NCI-H774 (cell line): ENCODE measurements at places on chromosomes 3 and 15.

DNA sequence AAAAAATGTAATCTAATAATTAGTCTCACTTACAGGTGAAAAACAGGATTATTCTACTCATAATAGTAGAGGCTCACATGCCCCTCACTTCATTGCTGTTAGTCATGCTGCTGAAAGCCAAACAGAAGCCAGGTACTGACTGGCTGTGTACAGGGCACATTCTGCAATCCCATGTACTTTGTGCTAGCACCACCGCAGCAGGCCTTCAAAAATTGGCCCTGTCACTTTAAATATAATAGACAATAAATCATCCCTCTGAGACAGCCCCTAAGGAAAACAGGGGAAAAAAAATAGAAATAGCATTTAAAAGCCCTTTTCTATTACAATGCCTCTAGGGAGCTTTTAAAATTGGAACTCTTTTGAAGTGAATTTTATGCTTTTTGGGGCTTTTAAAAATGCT, 723.8 kb downstream of the TUSC7 start:
- DNase-seq = no peak

DNA sequence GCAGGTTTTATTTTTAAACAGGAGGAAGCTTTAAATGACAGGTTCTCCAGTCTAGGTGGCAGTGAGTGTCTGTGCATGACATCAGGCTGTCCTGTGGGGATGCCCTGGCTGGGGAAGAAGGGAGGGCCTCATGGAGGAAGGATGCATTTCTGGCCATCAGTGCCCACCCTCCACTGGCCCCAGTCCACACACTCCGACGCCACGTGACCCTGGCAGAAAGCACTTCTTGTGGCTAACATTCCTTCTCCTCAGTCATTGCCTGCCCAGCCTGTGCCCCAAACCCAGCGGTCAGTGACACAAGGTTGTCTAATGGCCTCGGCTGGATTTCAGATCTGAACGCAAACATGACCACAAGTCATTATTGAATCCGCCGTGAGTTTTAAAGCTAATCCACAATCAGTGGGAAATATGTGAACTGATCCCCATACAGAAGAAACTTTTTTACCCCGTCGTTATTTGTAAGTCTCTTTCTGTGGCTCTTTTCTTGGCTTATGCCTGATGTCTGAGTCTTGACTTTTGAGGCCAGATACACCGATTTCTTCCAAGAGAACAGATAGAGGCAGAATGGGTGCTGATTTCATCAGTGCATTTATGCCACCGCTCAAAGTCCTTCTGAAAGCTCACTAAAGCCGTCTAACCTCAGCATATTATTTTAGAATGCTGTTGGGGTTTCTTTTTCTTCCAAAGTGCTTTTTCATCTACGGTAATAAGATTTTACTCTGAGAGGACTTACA, 17.3 kb upstream of the LRRK1 start:
- no peak for DNase-seq

DNA sequence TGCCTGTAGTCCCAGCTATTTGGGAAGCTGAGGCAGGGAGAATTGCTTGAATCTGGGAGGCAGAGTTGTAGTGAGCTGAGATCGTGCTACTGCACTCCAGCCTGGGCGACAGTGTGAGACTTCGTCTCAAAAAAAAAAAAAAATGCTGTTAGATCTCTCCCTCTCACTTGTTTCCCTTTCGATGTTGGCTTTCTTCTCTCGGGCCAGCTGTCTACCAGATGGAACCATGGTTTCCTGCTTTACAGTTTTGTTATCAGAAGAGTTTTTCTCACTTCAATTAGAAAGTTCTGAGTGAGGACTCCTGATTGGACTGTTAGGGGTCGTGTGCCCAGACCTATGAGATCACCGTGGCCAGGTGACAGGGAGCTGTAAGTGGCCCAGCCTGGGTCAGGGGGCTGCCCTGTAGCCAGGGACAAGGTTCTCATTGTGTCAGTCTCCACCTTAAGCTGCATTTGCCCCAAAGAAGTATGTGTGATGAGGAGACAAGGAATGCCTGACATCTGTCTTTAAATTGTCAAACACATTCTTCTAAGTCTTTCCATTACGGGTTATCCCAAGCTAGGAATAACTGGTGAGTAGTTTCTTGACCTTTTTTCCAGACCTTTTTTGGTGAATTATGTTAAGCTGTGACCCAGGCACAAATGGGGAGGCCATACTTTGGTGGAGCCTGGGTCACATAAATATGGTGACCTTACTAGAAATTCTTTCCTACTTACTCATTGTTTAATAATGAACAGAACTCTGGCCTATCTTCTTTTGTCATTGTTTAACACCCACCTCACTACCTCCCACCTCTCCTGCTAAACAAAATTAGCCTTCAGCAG, 25.2 kb downstream of the SNAPC5 start:
- no peak for DNase-seq

DNA sequence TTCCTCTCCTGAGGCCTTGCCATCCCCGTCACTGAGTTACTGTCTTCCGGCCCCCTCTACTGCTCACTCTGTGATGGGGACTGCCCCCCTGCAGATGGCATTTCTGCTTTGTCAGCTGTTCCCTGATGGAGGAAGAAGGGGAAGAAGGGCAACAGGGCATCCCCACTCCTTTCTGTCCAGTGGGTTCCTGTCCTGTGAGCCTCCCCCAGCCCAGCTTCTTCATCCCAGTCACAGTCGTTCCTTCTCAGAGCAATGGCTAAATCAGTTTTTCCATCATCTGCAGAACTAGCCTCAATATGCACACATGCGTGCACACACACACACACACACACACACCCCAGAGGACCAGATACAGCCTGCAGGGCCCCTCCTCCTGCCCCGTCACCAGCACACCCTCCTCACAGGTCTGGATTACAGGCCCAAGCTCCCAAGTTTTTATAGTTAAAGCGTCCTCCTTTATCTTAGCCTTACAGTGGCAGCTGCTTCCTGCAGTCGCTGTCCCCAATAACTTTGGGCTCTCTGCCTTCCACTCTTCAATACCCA, 21.4 kb downstream of the ALDH1L1 start:
- no peak for DNase-seq

- no peak for DNase-seq
Measured at GRCh38 chr3:171018156-171018935, 8.2 kb downstream of the SLC2A2 start.
